Naive B cell (primary cell): ENCODE measurements at places on chromosomes 12 and 14. TPM values are rescaled to one million over a fixed set of nuclear protein-coding genes. Genes with fewer than 3 reads are reported as not detected.

PDZRN4 gene
- polyA plus RNA-seq, result not detected

DNA sequence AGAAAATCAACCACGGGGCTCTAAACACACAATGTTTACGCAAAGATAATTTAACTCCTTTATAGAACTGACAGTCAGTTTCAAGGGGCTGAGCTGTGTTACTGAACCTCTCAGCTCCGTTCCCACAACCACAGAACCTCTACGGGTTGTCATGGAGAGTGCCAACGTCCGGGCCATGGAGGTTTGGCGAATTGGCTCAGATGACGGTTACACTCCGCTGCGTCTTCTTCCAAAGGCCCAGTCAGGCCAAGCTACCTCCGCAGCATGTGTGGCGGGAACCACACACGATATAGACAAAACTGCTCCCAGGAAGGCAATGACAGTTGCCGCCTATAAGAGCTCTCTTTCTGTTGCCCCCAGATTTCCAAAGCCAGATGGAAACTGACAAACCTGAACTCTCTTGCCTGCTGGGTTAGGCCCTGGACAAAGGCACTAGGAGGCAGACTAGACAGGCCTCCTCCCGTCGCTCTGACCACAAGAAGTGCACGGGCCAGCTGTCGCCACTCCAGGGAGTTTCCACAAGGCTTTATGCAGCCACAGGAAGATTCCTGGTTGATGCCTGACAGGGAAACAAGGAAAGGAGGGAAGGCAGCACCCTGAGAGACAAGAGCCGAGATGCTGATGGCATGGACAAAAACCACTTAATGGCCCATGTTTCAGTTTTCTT, 30.3 kb downstream of the CCDC88C start:
- no peak for DNase-seq
- peak overlapping the region; percentile 8 for H3K4me3 ChIP-seq
- peak overlapping the region; percentile 76 for H3K27ac ChIP-seq
- no peaks in the 10 kb centered on the region for H3K36me3 ChIP-seq
- H3K4me1 ChIP-seq, result peaks cover 58% of the 10 kb centered on the region

DNA sequence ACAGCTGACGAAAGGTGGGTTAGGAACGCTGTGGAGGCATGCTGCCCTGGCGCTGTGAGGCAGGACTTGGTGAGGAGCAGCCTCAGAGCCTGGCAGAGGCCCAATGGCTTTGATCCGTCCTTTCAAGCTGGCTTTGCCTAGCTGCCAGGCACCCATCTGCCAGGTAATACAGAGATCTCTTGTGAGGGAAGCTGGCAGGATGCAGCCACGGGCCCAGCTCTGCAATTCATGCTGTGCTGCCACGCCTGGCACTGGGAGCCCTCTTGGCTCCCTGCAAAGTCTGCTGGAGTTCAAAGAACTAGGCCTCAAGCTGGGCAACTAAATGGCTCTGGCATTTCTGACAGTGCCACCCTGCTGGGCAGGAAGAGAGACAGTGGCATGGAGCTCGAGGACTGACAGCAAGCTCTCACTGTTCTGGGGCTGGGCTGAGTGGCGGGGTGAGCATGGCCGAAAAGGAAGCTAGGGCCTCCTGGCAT, 18.7 kb downstream of the IQSEC3 start:
- H3K36me3 ChIP-seq, result peaks cover 4% of the 10 kb centered on the region
- H3K4me1 ChIP-seq, result no peaks in the 10 kb centered on the region
- peaks cover 42% of the 10 kb centered on the region for H3K27me3 ChIP-seq
- no peak overlapping the region for H3K4me3 ChIP-seq
- no peak overlapping the region for H3K27ac ChIP-seq

DNA sequence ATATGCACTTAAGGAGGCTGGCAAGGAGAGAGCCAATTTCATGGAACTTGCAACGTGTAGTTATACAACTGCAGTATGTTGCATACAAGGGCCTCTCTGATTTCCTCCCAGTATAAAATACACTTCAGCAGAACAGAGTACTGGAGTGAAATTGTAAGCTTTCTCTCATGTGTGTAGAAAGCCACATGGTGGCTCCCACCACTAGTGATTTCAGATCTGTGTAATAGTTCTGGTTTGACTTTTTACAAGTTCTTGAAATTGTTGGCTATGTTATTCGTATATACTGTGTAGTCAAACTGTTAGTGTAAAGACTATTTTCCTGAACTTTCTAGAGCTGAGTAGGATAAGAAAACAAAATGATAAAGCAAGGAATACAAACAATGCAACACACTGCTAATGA, 16.4 kb upstream of the LMO3 start:
- no peak overlapping the region for H3K27ac ChIP-seq
- H3K27me3 ChIP-seq, result no peaks in the 10 kb centered on the region
- H3K4me1 ChIP-seq, result no peaks in the 10 kb centered on the region
- H3K36me3 ChIP-seq, result no peaks in the 10 kb centered on the region

GALNT9 gene
- not detected for polyA plus RNA-seq

DNA sequence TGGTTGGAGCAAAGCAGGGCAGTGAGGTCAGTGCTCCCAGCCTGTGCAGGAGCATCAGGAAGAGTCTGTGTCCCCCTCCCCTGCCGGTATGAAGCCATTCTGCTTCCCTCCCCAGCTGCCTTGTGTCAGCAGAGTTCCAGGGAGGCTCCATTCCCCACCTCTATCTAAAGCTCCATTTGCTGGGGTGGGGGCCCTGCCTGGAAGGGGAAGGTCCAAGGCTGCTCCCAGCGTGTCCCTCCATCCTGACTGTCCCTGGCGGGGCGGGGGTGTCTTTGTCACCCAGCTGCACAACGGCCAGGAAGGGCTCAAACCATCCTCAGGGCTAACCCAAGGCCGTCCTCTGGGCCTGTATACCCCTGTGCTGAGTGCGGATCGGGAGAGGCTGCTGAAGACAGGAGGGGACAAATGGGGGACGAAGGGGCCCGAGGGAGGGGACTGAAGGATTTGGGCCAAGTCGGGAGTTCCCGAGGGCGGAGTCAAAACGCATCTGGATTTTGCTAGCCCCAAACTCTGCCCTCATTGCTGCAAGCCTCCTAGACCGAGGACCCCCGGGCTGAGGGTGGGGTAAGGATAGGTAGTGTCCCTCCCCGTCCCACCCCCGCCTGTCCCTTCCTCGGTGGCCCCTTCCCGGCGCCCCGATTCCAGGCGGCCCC, 748 bp upstream of the ACVRL1 start:
- H3K36me3 ChIP-seq, result no peaks in the 10 kb centered on the region
- peaks cover 40% of the 10 kb centered on the region for H3K27me3 ChIP-seq
- H3K4me1 ChIP-seq, result peaks cover 6% of the 10 kb centered on the region
- H3K27ac ChIP-seq, result no peak overlapping the region

- no peaks in the 10 kb centered on the region for H3K4me1 ChIP-seq
- no peak for DNase-seq
- no peaks in the 10 kb centered on the region for H3K27me3 ChIP-seq
- no peak overlapping the region for H3K4me3 ChIP-seq
Measured at GRCh38 chr12:19694627-19695026, 255.3 kb downstream of the AEBP2 start.

DNA sequence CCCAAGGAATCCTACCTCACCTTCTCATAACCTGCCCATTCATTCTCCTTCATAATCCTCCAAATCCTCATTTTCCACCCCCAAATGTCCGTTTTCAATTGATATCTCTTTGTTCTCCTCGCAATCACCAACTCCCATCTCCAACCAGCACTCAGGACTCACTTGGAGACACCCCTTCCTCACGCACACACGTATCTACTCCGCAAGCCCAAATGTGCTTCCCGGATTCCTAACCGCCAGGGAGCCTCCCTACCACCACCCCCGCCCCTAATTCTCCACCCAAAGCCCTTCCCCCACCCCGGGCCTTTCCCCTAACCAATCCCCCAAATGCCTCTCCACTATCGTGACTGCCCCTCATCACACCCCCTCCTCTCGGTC, 304 bp downstream of the KCTD10 start:
- H3K36me3 ChIP-seq, result no peaks in the 10 kb centered on the region
- peaks cover 53% of the 10 kb centered on the region for H3K4me1 ChIP-seq
- peak overlapping the region; percentile 97 for H3K4me3 ChIP-seq
- H3K27me3 ChIP-seq, result no peaks in the 10 kb centered on the region

GRCh38 chr12:76201758-76202157, 117.3 kb upstream of the NAP1L1 start:
- no peaks in the 10 kb centered on the region for H3K4me1 ChIP-seq
- H3K4me3 ChIP-seq, result no peak overlapping the region
- H3K36me3 ChIP-seq, result no peaks in the 10 kb centered on the region
- no peak for DNase-seq

DNA sequence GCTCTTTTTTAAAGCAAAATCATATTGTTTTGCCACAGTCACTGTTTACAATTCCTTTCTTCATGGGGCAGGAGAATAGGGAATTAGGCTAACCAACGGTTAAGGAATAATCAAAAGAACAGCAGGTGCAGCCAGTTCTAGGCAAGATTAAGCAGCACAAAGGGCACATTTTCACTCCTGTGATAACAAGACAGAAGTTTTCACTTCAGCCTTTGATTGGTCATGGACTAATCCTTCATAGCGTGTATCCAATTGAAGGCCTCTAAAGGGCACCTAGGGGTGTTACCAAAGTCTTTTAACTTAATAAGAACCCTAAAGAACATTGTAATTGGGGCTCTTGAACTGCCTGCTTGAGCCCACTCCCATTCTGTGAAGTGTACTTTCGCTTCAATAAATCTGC, 206.9 kb upstream of the AMIGO2 start:
- H3K4me3 ChIP-seq, result no peak overlapping the region
- H3K36me3 ChIP-seq, result no peaks in the 10 kb centered on the region
- DNase-seq, result no peak

CLEC7A gene
- polyA plus RNA-seq, result 0.78 TPM

DNA sequence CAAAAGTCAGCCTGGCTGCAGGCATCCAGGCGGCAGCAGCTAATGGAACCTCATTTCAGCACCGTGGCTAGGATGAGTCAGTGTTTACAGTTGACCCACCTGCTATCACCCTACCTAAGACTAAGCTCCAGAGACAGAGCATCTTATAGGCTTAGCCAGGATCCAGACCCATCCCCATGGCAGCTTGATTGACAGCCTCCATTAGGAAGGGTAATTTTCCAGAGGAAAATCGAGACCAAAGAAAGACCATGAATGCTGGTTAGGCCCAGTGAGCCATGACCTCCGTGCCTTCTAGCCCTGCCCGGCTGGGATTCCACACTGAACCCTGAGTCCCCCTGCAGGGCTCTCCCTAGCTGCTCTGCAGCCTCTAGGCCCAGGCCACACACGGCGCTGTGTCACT, 38.7 kb downstream of the TUNAR start:
- no peaks in the 10 kb centered on the region for H3K4me1 ChIP-seq
- no peak overlapping the region for H3K4me3 ChIP-seq
- no peaks in the 10 kb centered on the region for H3K27me3 ChIP-seq
- H3K36me3 ChIP-seq, result peaks cover 6% of the 10 kb centered on the region

NRL gene
- 4.9 TPM for polyA plus RNA-seq

- H3K36me3 ChIP-seq, result no peaks in the 10 kb centered on the region
- H3K27me3 ChIP-seq, result peaks cover 44% of the 10 kb centered on the region
- no peak overlapping the region for H3K4me3 ChIP-seq
- DNase-seq, result no peak
- no peak overlapping the region for H3K27ac ChIP-seq
Measured at GRCh38 chr12:50065726-50066310, 8.4 kb downstream of the ASIC1 start.

- H3K4me1 ChIP-seq, result peaks cover 6% of the 10 kb centered on the region
- no peak overlapping the region for H3K4me3 ChIP-seq
- H3K27me3 ChIP-seq, result no peaks in the 10 kb centered on the region
- H3K36me3 ChIP-seq, result peaks cover 13% of the 10 kb centered on the region
- no peak for DNase-seq
Measured at GRCh38 chr14:73722581-73722980, 8.4 kb upstream of the PNMA1 start.

ABHD12B gene
- not detected for polyA plus RNA-seq

- no peak overlapping the region for H3K4me3 ChIP-seq
- no peak overlapping the region for H3K27ac ChIP-seq
- H3K4me1 ChIP-seq, result peaks cover 28% of the 10 kb centered on the region
- DNase-seq, result no peak
- peaks cover 33% of the 10 kb centered on the region for H3K27me3 ChIP-seq
- H3K36me3 ChIP-seq, result peaks cover 8% of the 10 kb centered on the region
Measured at GRCh38 chr12:24560192-24560775, 388.6 kb downstream of the BCAT1 start.

- peaks cover 9% of the 10 kb centered on the region for H3K4me1 ChIP-seq
- H3K36me3 ChIP-seq, result peaks cover 5% of the 10 kb centered on the region
- H3K27me3 ChIP-seq, result no peaks in the 10 kb centered on the region
- no peak for DNase-seq
- H3K27ac ChIP-seq, result no peak overlapping the region
- no peak overlapping the region for H3K4me3 ChIP-seq
Measured at GRCh38 chr12:55957106-55957859, 8.6 kb downstream of the PMEL start.

RBP5 gene
- not detected for polyA plus RNA-seq

DNA sequence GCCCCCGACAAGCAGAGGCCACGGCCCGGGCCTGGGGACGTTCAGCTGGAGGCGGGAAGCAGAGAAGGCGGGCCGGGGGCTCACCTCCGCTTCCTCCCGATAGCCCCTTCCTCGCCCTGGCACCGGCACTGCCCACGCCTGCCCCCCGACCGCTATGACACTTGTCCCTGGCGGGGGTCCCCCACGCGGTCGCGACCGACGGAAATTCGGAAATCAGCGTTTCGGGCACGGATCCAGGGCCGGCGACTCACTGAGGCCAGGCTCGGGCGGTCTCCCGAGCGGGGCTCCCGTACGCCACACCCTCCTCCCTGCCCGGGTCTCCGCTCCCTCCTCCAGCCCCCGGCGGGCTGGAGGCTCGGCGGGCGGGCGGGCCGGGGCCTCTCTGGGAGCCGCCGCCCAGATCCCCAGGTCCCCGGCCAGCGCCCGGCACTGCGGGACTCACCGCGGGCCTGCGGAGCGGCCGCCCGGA, 581 bp downstream of the PITPNM2 start:
- H3K27me3 ChIP-seq, result no peaks in the 10 kb centered on the region
- peaks cover 32% of the 10 kb centered on the region for H3K4me1 ChIP-seq
- peak overlapping the region; percentile 92 for H3K4me3 ChIP-seq

DNA sequence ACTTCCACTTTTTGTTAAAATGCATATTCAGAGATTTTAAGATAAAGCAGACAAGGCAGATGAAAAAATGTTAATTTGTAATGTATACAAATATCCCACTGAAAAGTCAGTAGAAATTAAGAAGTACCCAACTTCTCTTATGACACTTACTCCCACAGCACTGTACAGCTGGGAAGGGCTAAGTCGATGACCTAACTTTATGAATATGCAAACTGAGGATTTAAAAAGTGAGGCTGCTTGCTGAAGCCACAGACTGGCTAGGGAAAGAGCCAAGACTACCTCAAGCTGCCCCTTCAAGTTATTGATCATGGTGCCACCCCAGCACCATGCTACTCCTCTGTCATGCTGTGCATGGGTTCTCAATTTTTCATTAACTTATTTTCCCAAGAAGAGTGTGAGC, 17.0 kb downstream of the PPM1H start:
- no peaks in the 10 kb centered on the region for H3K4me1 ChIP-seq
- DNase-seq, result no peak
- H3K27me3 ChIP-seq, result no peaks in the 10 kb centered on the region
- H3K36me3 ChIP-seq, result no peaks in the 10 kb centered on the region

DNA sequence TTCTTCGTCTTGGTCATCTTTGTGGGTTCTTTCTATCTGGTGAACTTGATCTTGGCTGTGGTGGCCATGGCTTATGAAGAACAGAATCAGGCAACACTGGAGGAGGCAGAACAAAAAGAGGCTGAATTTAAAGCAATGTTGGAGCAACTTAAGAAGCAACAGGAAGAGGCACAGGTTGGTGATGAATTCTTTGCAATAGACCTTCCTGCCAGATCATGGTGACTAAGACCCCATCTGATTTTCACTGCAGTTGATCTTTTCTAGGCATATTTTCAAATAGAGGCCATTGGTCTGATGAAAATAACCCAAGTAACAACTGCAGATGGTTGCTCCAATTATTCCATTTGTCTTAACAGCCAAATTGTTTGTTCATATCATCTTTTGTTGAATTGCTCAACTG, 114.4 kb downstream of the SCN8A start:
- H3K36me3 ChIP-seq, result peaks cover 4% of the 10 kb centered on the region
- no peaks in the 10 kb centered on the region for H3K4me1 ChIP-seq
- H3K27me3 ChIP-seq, result no peaks in the 10 kb centered on the region
- DNase-seq, result no peak

NGB gene
- polyA plus RNA-seq, result not detected

METTL25 gene
- 11.0 TPM for polyA plus RNA-seq
